COR-L47 (cell line): ENCODE measurements at places on chromosomes 5 and 9.

- DNase-seq, result no peak
Measured at GRCh38 chr5:172795318-172795977, 24.5 kb upstream of the DUSP1 start.

DNA sequence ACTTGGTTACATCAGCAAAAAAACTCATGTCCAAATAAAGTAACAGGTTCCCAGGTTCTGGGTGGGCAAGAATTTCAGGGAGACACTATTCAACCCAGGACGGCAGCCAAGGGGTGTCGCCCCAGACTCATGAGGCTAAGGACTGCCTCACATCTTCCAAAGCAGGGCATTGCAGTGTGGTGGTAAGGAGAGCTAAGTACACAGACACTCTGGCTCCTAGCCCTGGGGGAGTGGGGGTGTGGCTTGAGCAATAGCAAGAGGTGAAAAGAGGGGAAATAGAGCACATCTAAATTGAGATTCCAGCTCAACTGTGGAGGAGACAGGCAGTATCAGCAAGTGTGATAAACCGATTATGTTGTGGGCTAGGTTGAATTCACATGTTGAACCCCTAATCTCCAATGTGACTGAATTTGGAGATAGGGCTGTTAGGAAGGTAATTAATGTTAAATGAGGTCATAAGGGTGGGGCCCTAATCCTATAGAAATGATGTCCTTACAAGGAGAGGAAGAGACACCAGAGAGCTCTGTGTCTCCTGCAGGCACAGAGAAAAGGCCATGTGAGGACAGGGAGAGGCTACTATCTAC, 49.9 kb upstream of the MARCHF11 start:
- DNase-seq, result no peak

DNA sequence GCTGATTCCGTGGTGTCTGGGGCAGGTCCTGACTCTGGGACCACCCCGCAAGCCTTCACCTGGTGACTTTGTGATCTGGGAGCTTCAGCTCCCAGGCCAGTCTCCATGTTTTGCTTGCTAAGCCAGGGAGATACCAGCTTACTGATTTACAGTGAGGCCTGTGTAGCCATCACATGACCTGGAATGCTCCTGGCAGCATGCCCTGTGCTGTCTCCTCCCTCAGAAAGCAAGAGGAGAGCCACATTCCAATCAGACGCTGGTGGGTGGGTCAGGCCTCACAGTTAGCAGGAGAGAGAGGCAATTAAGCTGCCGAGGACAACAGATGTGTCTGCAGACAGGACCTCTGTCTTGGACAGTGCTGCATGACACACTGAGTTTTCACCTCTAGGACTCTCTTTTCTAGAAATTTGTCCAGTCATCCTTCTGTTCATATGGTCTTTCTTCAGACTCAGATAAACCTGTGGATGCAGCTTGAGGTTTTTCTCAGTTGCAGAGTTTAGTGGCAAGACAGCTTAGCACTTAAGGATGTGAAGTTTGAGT, 24.4 kb upstream of the GRPEL2 start:
- peak; percentile 85 for DNase-seq

GRCh38 chr9:106816524-106816923, 46.4 kb upstream of the ZNF462 start:
- DNase-seq, result no peak

- no peak for DNase-seq
Measured at GRCh38 chr5:57734296-57734695, 251.7 kb upstream of the ACTBL2 start.

DNA sequence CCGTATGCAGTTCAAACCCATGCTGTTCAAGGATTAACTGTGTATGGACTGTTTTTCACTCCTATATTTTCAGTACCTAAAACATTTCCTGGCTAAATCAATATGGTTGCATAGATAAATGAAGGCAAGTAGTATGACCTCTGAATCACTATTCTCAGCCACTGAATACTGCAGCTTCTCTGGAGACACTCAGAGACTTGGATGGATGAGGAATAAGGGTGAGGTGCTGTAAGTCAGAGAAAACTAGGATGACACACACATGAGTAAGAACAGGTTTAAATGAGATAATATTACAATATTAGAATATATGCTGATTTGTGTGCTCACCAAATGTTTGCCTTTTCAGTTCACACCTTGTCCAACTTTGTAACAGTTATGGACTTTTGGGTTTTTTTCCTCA, 26.0 kb upstream of the ANXA1 start:
- DNase-seq, result no peak

DNA sequence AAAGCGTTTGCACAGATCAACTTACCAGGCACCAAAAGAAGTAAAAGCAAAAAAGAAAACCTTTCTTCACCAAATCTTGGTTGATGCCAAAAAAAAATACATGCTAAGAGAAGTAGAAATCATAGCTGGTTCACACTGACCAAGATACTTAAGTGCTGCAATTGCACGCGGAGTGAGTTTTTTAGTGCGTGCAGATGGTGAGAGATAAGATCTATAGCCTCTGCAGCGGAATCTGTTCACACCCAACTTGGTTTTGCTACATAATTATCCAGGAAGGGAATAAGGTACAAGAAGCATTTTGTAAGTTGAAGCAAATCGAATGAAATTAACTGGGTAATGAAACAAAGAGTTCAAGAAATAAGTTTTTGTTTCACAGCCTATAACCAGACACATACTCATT, 36.4 kb upstream of the CCDC152 start:
- DNase-seq, result no peak

DNA sequence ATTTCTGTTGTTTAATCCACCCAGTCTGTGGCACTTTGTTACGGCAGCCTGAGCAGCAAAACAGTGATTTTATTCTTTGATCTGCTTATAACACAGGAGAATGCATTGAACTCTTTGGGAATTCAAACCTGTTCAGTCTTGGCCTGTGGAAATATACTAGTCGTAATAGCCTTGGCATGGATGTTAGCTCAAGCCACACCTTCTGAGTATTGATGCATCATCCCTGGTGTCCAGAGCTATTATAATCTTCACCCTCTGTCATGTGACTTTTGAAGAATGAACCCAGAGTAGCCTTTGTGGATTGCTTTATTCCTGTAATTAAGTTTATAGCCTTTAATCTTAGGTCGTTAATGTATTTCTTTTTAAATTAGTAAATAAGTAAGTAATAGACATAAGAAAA, 50.8 kb upstream of the TEX48 start:
- no peak for DNase-seq

DNA sequence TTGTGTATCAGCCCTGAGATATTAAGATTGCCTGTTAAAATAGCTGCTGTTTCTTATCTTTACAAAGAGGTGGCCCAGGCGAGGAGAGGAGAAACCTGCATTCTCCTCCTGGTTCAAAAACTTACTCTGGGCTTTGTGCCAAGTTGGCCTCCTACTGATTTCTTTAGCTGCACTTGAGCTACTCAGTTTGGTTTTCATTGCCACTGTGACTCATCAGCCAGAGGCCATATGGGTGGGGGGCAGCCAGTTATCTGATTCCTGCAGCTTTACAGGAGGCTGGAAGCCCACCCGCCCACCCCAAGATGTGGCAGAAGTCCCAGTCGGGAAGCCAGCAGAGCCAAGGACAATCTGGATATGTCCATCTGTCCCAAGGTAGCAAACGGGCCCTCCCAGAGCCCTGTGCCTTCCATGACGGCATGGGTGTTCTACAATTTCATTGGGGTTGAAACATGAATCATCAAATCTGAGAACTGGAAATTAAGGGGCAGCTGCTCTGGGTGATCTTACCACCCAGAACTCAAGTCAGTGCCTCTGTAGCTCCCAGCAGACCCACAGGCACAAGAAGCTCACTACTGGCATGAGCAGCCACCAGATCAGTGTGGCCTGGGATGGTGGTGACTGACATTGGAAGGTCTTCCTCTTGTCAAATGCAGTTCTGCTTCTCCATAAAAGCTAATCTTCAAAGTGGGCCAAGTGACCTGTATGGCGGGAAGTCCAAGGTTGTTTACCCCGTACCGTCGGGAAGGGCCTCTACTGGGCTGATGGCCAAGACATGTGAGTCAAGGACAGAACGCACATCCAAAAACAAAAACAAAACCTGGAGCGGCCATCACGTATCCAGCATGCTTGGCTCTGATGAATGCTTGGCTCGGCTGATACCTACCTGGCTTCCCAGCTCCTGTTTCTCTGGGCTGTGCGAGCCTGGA, 15.6 kb downstream of the FCN2 start:
- DNase-seq, result no peak
